ENCODE measurements at places on chromosomes 3 and 15.
A peak's percentile ranks its signal among the peaks of the same experiment; 100 is the strongest.

DNA sequence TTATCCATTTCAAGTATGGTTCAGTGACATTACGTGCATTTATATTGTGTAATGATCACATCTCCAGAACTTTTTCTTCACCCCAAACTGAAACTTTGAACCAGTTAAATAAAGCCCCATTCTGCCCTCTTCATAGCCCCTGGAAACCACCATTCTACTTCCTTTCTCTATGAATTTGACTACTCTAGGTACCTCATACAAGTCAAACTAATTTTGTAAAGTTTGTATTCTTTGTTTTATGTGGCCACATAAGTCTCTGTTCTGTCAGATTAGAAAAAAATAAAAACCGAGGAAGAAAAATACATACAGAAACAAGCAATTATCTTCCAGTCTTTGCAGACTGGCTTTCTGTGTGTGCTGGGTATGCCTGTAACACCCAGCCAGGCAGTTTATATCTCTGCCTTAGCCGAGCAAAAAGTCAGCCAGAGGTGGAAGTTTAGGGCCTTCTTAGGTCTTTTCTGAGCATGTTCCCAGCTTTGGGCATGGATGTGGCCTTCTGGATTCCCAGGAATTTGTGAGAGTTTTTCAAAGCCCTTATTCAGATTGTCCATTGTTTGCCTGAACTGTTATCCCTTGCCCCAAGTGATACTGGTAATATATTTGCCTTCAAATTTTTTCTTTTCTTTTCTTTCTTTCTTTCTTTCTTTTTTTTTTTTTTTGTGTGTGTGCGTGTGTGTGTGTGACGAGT is 6.0 kb upstream of the GRAMD1C start:
- no peak for ATAC-seq

DNA sequence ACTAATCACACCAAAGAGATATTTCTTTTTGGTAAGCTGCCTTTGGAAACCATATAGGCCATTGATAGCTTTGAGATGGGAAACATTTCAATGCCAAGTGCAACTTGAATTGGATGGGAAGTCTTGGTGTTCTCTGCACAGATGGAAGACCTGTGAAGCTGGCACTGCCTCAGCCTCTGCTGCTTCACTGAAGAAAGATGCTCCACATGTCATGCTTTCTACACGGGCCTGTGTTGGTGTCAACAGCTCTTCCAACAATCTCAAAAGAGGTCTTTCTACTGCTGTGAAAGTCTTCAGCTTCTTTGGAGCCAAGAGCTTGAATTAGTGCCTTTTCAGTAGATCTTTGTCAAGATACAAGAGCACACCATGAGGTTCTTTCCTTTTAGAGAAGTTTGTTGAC is 169.0 kb downstream of the SPATA16 start:
- ATAC-seq = no peak

- ATAC-seq = no peak
These were observed 620.9 kb upstream of the UBE2E2 start for GRCh38 chr3:22582266-22582665.

DNA sequence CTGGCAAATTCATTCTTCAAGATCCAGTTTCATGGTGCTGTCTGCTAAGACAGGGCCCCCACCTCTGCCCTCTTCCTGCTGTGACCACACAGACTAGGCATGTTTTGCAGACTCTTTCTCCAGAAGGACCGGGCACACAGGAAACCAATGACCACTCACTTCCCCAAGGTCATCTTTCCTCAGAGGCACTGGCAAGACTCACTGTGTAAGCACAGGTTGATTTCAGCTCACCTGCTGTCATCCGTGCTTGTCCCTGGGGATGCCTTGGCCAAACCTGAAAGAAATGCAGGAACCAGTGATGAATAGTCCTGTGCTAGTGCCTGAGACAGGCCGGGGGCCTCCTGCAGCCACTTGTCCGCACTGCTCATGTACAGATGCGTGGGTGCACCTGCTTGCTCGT is 33.5 kb downstream of the ALS2CL start:
- no peak for ATAC-seq

- ATAC-seq = no peak
These were observed 46.5 kb upstream of the MITF start for GRCh38 chr3:69692761-69693160.

DNA sequence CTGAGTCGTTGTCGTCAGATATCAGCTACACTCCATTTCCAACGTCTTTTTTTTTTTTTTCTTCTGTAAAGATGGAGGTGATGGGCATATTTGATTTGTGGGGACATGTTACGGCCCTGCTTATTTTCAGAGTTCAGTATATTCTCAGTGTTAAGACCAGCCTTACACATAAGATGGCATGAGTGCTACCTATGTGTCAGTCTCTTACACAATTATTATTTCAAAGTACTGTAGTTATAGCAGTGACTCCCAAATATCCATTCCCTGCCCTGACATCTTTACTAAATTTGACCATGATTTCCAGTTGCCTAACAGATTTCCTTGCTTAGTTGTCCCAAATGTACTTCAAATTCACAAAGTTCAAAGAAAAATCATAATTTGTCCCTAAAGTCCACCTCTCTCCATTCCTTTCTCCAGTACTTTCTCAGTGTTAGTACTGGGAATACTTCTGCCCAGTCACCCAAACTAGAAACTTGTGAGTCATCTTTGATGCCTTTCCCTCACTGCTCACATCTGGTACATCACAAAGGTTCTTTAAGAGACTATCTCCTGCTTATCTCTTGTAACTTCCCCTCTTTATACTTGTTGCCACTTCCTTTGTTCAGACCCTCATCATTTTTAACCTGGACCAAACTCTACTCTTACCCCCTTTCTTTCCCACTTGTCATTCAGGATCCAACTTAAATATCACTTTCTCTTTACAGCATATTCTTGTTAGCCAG is 67.0 kb downstream of the ZNF609 start:
- ATAC-seq = peak; percentile 80

DNA sequence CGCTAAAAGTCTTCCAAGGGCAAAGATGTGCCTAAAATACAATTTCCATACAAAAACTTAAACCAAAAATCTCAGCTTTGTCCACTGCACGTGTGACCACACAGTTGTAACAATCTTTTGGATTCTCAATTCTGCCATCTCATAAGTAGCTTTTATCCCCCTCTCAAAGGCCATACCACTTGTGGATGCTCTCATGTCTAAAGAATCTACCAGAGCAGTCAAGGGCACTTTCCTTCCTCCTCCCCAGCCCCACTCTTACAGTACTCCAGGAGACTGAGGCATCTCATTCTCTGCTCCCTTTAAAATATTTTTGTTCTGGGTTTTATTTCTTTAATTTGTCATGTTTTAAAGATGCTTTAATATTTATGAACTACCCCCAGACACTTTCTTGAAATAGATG is 102.3 kb upstream of the PFN2 start:
- peak; percentile 71 for ATAC-seq

DNA sequence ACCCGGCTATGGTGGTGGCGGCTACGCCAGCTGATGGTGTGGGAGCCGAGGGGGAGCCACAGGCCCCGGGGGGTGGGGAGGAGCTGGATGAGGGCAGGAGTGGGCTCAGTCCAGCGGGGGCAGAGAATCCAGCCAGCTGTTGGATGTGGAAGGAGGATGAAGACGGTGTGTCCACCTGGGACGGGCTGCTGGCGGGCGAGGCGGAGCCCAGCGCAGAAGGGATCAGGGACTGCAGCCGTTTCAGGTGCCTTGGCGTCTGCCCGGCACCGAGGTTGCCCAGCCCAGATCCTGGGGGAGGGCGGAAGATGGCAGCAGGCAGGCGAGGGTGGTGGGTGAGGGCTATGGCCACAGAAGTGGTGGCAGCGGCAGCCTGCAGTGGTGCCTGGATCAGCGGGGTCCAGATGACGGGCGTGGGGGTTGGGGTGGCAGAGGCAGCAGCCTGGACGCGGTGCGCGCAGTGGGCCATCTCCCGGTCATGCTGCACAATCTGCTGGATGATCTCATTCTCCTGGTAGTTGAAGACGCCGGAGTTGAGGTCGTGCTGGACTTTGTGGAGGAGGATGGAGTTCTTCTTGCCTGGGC is 45.3 kb downstream of the HCN4 start:
- ATAC-seq = no peak

- peak; percentile 96 for ATAC-seq
These were observed 162.4 kb upstream of the CFAP20DC start for GRCh38 chr3:59212128-59212779.

- peak; percentile 70 for ATAC-seq
These were observed 471 bp downstream of the NKIRAS1 start for GRCh38 chr3:23916152-23916885.

Measured in SK-N-SH treated with all-trans-retinoic acid at 6 μM for 48 hours (cell line).